Myocyte (in vitro differentiated cells): ENCODE measurements at places on chromosomes 2 and 18. TPM values are rescaled to one million over a fixed set of nuclear protein-coding genes. Genes with fewer than 3 reads are reported as not detected.

GRCh38 chr18:29104671-29105070 is 927.7 kb upstream of the CDH2 start:
- DNase-seq, result no peak

DNA sequence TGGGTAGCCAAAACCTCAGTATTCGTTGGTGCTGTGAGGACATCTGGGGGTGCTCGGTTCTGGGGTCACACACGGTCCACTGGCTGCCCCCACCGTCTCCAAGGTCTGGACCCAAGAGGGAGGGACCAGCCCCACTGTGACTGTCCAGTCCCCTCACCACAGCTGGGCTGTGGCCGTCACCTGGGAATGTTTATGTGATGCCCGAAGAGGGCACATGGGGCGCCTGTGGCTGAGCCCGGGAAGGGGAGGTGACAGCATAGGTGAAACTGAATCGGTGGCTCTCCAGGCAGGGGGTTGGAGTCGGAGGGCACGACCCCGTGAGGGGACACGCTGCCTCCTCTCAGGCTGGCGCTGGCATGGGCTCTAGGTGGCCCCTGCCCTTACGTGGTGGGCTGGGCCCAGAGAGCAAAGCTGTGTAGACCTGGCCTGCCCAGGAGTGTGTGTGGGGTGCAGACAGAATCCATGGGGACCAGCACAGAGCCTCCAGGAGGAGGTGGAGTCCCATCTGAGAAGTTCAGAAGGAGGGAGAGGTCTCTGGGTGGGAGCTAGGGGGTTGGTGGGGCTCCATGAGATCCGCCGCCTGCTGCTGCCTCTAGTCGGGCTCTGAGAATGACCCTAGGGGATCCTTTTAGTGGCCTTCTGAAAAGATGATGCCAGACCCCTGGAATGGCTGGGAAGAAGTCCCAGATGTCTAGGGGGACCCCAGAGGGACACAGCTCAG is 1.8 kb downstream of the BOK start:
- DNase-seq, result no peak

Gene STPG4
- 0.24 TPM in 1 of 2 replicates, not detected in the other for total RNA-seq

DNA sequence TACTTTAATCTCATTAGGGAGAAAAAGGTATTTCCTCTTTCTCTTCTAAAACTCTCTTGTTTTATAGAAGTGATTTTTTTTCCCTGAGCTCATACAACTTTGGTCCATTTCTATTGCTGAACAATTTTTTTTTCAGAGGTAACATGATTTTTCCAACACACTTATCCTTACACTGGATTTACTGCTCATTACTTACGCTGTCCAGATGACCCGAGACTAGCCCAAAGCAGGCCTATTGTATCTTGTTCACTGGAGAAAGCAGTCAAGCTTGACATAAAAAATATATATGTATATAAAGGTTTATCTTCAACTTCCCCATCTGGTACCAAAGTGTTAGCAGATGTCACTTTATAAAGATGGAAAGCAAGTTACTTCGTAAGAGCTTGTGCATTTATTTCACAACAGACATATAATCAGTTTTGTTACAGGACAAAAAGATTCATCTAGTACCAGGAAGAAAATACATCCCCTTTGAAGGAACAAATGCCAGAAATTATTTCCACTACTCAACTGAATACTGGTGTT is 70.4 kb upstream of the KIDINS220 start:
- no peak for DNase-seq

DNA sequence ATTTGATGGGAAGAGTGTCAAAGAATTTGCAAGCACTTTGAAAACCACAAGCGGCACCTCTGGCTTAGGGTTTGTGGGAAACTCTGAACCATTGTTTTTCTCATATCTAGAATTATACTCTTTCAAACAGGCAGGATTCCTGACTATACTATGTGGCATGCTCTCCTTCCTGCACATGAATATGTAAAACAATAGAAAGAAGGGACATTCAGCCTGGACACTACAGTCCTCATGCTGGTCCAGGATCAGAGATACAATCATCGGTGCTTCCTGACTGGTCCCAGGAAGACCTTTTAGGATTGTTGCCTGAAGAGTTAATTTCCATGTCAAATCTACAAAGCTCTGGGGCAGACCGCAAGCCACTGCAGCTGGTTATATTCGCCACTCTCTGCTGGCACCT is 55.7 kb upstream of the RASGRP3 start:
- no peak for DNase-seq

GRCh38 chr2:216934623-216935022 is 74.8 kb upstream of the TNP1 start:
- DNase-seq, result no peak

Gene MC5R
- total RNA-seq, result 0.21 TPM in 1 of 2 replicates, not detected in the other

GRCh38 chr2:152453129-152453911 is 118.3 kb downstream of the FMNL2 start:
- no peak for DNase-seq

GRCh38 chr2:238216651-238217184 is 13.2 kb upstream of the ILKAP start:
- DNase-seq, result peak; percentile 11

DNA sequence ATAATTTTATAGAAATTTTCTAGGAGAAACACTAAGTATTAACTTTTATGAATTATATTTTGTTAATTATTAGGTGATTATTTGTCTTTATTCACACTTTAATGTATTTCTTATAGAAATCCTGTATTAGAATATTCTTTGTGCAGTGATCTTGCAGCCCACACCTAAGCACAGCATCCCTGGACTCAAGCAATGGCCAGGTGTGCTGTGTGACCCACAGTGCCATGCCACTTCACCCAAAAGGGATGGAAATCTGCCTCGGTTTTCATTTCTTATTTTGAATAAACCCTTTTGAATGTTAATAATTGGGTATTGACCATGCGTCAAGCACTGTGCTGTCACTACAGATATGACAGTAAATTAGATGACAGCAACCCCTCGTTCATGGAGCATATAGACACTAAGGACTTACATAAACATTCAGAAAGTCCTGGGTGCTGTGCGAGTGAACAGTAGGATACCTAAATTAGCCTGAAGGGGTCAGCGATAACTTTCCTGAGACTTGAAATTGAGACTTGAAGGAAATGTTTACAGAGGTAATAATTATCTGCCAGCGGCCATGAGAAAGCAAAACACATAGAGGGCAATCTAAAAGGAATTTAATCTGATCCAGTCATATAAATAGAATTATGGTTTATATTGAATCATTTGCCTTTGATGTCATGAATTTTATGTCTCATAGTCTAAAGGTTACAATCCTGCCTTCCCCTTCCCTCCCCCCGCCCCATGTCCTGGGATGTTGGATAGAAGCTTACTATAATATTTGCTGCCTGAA is 52.7 kb upstream of the CALCRL start:
- peak; percentile 64 for DNase-seq

DNA sequence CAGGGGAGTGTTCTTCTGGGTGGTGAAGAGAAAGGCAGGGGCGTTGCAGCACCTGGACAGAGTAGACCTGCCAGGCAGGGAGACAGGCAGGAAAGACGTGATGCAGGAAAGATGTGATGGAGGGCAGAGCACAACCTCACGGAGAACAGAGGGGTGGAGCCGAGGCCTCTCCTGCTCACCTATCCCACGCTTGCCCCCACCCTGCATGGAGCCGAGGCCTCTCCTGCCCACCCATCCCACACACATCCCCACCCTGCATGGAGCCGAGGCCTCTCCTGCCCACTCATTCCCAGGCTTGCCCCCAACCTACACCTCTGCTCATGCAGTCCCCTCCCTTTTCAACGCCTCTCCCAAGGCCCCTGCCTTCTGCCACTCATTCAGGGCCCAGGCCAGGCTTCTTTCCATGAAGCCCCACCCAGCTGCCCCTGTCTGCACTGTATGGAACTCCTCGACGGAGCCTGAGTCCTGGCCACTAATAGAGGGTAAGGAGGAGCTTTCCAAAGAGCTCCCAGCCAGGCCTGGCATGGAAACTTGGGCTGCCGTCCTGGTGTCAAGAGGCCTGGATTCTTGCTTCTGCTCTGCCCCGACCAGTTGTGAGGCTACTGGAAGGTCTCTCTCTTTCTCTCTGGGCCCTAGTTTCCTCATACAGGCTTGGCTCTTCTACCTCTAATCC is 32.0 kb upstream of the LOXHD1 start:
- no peak for DNase-seq

- no peak for DNase-seq
Observed at GRCh38 chr2:52704251-52704650, 1063.4 kb upstream of the CHAC2 start.

Gene FIGN
- total RNA-seq, result 7.9 and 8.6 TPM in 2 replicates

Gene SLC4A3
- total RNA-seq, result 4.3 and 7.0 TPM in 2 replicates

DNA sequence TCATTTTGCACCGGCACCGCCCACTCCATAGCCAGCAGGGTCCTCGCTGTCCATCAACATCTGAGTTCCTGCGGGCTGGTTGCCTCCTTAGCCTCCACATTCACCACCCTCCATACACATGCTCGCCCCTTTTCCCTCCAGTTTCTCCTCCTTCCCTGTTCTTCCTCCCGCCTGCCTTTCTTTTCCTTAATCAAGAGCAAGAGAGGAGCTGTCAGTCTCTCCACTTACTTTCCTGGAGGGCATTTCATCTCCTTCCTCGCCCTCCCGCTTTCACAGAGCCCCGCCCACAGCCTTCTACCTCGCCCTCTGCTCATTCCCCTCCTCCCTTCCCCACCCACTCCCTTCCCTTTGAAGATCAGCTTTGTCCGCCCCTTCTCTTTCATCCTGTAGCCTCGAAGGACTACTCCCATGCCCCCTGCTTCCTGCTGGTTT is 13.8 kb upstream of the ZBTB7C start:
- DNase-seq, result no peak

- peak; percentile 68 for DNase-seq
Observed at GRCh38 chr18:39841482-39842365, 2113.3 kb upstream of the PIK3C3 start.

Gene LYPD6
- 2.4 and 3.4 TPM in 2 replicates for total RNA-seq

Gene CHRNA1
- 1,841 and 1,867 TPM in 2 replicates for total RNA-seq

Gene LTBP1
- total RNA-seq, result 14.4 and 26.2 TPM in 2 replicates

Gene C1QL2
- total RNA-seq, result 0.27 and 0.68 TPM in 2 replicates

DNA sequence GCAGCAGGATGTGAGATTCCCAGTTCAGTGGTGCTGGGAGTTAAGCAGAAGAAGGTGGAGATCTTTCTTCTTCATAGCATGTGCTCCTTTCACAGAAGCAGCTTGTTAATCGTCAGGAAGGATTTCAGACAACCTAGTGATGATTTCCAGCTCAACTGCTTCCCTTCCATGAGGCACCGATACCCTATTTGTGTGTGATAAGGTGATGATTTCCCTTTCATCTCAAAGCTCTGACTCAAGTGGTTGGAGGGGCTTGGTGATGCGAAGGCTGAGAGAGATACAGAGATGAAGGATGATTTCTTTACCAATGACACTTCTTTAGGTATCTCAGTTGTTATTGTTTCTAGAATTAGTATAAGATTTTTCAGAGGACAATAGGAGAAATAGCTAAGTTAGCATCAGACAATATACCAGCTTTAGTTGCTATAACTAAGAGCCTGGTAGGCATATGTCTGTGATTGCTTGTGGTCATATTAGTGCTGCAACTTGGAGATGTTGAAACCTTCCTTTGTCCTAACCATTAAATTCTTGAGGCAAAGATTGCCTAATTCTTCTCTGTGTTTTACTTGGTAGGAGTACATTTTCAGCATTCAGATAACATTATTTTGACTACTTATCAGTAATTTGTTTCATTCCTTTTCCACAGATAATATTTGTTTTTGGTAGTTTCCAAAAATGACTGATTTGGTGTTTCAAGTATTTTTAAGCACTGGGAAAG is 111.3 kb downstream of the PLCL1 start:
- DNase-seq, result no peak

- DNase-seq, result no peak
Observed at GRCh38 chr2:222305516-222306392, 7.0 kb upstream of the PAX3 start.

DNA sequence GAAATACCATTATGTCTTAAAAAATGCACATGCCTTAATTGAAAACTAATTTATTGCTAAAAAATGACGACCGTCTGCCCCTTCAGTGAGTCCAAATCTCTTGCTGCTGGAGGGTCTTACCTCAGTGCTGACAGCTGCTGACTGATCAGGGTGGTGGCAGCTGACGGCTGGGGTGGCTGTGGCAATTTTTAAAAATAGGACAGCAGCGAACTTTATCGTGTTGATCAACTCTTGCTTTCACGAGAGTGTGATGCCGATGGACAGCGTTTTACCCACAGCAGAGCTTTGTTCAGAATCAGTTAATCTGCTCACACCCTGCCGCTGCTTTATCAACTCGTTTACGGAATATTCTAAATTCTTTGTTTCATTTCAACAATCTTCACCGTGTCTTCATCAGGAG is 21.2 kb upstream of the CTDP1 start:
- DNase-seq, result peak; percentile 57

DNA sequence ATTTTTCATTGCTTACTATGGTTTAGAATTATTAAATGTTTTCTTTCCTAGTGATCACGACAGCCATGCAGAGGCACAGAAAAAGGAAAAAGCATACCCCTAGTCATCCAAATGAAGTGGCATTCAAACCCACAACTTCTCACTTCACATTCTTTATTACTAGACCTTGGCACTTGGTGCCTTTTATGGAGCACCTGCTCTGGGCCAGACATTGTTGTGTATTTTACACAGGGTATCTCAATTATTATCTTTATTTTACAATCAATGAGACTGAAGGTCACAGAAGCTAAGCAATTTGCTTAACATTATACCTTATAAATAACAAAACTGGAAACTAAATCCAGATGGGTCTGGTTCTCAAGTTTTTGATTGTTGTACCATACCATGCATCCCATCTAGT is 235.3 kb downstream of the LRATD1 start:
- no peak for DNase-seq

DNA sequence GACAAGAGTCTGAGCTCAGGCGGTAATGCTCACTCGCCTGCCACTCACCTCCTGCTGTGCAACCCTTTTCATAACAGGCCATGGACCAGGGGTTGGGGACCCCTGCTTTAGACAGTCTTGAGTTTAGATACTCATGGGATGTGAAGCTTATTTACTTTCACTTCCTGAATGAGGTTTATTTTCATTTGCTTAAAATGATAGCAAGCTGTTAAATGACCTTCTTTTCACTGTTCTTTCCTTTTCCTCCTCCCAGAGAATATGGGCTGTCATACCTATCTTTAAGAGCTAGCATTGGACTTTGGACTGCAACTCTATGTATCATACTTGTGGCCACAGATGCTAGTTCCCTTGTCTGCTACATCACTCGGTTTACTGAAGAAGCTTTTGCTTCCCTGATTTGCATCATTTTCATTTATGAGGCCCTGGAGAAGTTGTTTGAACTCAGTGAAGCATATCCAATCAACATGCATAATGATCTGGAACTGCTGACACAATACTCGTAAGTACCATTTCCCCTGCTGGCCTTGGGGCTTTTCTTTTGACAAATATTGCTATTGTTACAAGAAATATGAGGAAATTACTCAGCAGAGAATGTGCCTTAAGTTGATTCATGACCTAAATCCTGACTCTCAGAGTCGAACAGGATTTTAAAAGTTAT is 168.5 kb downstream of the DPP4 start:
- DNase-seq, result peak; percentile 7

DNA sequence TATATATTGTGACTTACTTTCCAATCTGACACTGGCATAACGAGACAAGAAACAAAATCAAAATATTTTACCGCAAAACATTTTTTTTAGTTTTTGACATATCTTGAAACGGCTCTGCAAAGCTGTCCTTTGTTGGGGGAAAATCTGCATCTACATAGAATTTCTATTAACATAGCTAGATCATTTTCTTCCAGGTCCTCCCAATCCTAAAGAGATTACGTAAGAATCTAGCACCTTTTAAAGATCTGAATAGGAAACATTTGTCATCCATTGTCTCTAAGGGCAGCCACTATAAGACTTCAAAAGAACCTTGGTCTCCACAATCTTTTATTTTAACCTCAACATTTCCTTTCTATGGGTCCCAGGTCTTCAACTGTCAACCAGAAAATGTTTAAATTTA is 1.2 kb upstream of the MFF start:
- no peak for DNase-seq

Gene ADAM23
- total RNA-seq, result 4.9 and 5.5 TPM in 2 replicates

Gene REG3G
- not detected in 2 replicates for total RNA-seq

Gene IL1R2
- total RNA-seq, result not detected in 2 replicates
